ENCODE measurements at places on chromosomes 2 and 18. TPM values are rescaled to one million over a fixed set of nuclear protein-coding genes. Genes with fewer than 3 reads are reported as not detected.

BOD1L2 gene
- total RNA-seq = not detected

DNA sequence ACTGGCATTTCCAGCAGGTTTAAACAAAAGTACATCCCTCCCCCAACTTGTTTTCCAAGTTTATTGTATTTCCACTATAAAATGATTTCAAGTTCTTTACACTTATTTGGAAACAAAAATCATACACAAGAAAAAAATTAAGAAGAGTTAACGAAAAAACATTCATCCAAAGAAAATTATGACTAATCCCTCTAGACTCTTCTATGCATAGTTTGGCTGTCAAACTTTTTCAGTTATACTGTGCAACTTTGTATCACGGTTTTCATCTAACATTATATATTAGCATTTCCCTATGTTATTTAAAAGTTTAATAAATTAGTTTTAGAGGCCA is 627 bp downstream of the WDCP start:
- DNase-seq = peak; percentile 17

DNA sequence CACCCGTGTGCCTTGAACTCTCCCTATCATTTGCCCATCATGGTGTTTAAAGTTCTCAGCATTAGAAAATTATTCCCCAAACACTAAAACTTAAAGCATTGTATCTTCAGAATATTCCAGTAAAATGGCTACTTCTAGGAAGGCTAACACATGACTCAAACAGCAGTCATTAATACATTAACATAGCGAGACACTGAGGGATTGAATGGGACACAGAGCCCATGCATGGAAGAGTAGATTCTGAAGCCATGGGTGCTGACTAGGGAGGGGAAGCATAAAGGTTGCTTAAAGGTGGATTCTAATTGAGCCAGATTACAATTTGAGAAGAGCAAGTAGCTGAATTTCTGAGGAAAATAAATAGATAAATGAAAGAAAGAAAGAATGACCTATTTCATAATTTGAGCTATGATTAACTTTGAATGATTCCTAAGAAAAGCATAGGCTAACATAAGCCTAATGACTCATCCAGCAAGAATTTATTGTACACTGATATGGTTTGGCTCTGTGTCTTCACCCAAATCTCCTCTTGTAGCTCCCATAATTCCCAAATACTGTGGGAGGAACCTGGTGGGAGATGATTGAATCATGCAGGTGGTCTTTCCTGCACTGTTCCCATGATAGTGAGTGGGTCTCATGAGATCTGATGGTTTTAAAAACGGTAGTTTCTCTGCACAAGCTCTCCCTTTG is 79.8 kb upstream of the PIK3C3 start:
- DNase-seq = peak; percentile 35

MOGAT1 gene
- not detected for total RNA-seq

DNA sequence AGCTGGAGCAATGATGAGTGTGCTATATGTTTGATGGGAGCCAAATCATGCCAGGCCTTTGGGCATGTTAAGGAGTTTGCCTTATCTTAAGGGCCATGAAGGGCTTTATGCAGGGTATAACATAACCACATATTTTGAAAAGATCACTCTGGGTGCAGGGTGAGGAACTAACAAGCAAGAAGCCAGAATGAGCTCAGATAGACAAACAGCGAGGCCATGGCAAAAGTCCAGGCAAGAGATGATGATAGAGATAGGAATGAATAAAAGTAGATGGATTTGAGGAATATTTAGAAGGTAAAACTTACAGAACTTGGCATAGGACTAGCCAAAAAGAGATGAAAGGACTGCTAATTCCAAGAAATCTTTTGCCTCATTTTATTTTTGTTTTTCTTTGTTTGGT is 6.7 kb downstream of the GALNT3 start:
- DNase-seq = no peak

DYNAP gene
- total RNA-seq = not detected

- DNase-seq = no peak
These were observed 31.7 kb downstream of the MAP4K3 start for GRCh38 chr2:39405364-39405763.

GRCh38 chr2:132429941-132430573 is 13.5 kb downstream of the GPR39 start:
- no peak for DNase-seq

DNA sequence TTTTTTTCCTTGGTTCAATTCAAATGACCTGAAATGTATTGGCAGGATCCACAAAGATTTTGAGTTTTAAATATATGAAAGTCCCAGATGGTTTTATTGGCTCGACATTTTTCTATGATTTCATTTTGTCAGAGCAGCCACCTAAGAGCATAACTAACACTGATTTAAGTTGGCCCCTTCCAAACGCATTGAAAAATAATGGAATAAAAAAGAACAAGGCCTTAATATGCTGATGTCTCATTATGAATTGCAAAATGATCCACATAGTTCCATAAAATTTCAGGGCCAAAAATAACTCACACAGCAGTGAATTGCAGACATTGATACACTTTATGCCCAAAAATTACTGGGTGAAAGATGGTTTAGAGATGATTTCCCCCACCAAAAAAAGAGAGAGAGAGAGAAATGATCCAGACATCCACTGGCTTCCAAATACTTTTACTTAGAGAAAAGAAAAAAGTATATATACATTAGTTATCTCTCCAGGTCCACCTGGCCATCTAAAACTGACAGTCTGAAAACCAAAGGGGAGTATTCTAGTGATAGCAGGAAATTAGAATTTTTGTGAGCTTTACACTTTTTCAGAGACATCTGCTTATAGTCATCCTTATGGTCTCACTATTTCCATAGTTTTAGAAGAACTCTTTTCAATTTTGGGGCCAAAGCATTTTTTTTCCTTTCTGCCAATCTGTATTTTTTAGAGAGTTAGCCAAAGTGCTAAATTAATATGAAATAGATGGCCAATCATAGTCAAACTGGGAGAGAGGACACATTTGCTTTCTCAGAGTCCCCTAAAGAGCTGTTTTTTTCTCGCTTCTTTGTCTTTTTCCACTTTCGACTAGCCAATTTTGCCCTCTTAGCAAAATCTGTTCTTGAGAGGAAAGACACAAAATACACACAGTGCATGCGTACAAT is 213.5 kb upstream of the RND3 start:
- no peak for DNase-seq
